Esophagus squamous epithelium (tissue), 5 donors: ENCODE measurements at places on chromosomes 13 and 19.
A peak's percentile ranks its signal among the peaks of the same experiment; 100 is the strongest.

DNA sequence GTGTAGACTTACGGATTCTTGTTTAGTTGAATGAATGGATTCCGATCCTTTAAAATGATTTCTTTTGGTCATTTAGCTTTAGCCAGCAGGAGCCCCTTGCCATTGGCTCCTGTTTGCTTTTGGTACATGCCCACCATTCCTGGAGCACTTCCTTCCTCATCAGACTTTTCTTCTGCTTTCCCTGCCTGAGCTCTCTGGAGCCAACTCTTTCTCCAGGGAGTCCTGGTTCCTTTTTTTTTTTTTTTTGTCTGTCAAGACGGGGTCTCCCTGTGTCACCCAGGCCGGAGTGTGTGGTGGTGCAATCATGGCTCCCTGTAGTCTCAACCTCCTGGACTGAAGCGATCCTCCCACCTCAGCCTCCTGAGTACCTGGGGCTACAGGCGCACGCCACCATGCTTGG, 37.8 kb downstream of the SMARCA4 start:
- DNase-seq = no peak

DNA sequence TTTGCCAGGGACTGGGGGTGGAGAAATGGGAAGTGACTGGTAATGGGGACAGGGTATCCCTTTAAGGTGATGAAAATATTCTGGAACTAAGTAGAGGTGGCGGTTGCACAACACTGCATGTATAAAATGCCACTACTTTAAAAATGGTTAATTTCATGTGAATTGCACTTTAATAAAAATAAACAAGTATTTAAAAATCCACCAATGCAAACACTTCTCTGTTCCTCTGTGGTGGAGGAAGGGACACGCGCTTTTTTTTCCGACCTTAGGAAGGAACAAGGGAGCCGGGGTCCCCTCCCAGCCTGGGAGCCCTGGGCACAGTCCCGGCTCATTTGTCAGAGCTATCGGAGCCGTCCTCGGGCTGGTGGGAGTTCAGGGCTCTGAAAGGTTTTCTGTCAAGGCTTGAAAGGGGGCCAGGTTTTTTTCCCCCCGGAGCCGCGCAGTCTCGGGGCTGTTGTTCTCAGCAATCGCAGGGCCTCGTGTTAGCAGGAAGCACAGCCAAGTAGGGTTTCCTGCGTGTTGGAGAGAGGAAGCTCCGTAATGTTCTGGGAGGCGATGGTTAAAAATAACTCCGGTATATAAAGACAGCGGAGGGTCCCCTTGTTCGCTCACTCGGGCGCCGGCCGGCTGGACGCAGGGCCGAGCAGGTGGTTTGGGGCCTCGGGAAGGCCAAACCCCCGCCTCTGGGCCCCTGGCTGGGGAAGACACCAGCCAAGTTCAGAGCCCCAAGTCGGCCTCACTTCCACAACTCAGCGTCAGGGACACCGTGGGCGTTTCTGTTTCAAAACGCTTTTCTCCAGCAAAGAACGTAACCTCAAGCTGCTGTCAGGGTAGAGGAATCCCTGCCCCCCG, 41.2 kb upstream of the KLF2 start:
- no peak for DNase-seq

DNA sequence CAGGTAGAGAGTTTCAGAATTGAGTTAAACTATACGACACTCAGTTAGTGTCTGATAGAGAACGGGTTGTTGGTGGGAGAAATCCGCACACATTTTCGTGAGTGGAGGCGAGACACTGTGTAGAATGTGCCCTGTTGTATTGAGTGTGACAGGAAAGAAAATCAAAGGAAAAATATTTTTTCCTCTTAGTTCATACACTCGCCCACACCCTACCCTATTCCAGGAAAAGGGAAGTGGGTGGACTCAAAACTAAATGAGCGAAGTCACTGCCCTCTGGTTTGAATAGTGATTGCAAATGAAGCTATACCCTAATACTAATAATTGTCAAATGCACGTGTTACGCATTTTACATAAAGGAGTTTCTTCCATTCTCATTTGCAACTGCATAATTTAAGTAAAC, 2.0 kb downstream of the ZNF347 start:
- DNase-seq = no peak

- DNase-seq = no peak
Measured at GRCh38 chr13:97307118-97307881, 85.2 kb downstream of the MBNL2 start.

DNA sequence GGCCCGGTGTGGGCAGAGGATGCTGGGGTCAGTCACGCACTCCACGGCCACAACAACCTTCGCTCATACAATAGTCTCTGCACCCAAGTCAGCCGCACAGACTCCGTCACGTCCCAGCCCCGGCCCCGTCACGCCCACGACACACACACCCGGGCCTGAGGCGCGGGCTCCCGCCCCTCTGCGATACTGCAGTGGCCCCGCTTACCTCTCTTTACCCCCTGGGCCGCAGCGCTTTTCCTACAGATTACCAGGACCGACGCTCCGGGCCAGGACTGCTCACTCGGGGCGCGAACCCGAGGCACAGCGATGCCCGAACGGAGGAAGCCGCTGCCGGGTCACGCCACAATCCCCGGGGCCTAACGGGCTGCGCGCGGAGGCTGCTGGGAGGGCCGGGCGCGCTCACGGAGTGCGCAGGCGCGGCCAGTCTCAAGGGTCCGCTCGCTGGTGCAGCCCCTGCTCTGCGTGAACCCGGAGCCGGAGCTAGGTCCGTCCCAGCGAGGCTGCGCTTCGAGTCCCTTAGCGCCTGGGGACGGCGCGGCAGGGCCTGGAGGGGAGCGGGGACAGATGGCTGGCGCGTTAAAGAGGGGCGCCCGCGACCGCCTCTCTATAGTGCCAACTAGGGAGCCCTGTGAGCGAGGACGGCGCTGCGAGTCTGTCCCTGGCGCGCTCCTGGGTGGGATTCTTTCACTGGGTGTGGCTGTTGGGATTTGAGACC, at the start of gene ZFP82:
ZFP82 (minus strand) TSS at position 358 of the 715 bp plus-strand sequence. CDS start 8,855 bp downstream, outside the sequence.
- DNase-seq = peak; percentile 7

DNA sequence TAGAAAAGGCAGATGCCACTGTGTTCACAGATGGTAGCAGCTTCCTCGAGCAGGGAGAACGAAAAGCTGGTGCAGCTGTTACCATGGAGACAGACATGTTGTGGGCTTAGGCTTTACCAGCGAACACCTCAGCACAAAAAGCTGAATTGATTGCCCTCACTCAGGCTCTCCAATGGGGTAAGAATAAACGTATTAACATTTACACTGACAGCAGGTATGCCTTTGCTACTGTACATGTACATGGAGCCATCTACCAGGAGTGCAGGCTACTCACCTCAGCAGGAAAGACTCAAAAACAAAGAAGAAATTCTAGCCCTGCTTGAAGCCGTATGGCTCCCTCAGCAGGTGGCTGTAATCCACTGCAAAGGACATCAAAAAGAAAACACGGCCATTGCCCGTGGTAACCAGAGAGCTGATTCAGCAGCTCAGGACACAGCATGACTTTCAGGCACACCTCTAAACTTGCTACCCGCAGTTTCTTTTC, 197.7 kb downstream of the ZNF737 start:
- no peak for DNase-seq

DNA sequence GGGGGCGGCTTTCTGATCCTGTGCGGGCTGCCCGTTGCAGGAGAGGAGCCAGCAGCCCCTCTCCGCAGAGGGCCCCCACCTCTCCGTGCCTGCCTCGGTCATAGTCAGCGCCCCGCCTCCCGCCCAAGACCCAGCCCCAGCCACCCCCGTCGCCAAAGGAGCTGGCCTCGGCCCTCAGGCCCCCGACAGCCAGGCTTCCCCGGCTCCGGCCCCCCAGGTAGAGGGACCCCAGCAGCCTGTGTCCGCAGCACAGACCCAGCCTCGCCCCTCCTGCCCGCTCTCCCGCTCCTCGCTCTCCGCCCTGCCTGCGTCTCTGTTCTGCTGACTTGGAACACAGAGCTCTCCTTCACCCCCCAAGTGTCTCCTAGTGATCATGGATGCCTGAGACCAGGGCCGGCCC, 31.3 kb upstream of the EHD2 start:
- DNase-seq = no peak

GRCh38 chr19:31314156-31314555, 35.1 kb downstream of the TSHZ3 start:
- DNase-seq = no peak

DNA sequence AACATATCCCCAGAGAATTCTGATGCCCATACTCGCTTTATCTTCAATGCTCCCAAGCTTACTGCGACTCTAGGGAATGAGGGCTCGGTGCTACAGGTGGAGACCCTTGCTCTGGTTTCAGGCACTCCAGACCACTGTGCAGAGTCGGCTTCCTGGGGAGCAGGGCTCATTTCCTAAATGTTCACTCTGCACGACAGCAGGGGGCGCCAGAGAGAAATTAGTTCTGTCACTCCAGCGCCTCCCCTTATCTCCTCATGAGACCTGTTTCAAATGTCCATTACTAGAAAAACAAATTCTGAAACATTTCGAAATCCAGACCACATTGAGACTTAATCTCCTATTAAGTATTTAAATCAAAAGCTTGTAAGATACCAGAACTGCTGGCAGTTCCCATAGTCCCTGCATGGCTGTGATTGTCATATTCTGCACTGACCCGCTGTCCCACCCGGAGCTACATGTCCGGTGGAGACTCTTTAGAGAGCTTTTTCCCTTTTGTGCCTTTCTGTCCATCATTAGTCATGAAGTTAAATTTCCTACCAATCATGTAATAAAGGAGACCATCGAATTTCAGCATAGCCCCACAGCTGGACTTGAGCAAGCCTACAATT, 22.4 kb downstream of the EPSTI1 start:
- no peak for DNase-seq

DNA sequence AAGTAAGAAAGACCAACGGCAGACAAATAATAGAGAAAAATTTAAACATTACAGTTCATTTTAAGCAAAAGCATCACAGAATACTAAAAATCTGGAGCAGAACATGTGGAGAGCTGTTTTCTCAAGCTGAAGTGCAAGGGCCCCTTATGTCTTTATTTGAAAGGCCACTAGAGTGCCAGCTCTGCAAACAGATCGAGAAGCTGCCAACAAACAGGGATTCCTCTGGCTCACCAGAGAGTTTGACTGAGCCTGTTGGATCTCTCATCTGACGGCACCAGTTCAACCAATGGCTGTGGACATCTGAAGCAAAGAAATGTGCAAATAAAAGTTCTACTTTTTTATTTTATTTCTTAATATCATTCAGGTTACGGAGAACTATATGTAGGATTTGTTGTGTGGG, 119.7 kb downstream of the COL4A2 start:
- DNase-seq = no peak

GRCh38 chr13:25249001-25249543, 38.2 kb downstream of the MTMR6 start:
- no peak for DNase-seq

GRCh38 chr13:26824581-26824980, 64.0 kb upstream of the GPR12 start:
- no peak for DNase-seq

DNA sequence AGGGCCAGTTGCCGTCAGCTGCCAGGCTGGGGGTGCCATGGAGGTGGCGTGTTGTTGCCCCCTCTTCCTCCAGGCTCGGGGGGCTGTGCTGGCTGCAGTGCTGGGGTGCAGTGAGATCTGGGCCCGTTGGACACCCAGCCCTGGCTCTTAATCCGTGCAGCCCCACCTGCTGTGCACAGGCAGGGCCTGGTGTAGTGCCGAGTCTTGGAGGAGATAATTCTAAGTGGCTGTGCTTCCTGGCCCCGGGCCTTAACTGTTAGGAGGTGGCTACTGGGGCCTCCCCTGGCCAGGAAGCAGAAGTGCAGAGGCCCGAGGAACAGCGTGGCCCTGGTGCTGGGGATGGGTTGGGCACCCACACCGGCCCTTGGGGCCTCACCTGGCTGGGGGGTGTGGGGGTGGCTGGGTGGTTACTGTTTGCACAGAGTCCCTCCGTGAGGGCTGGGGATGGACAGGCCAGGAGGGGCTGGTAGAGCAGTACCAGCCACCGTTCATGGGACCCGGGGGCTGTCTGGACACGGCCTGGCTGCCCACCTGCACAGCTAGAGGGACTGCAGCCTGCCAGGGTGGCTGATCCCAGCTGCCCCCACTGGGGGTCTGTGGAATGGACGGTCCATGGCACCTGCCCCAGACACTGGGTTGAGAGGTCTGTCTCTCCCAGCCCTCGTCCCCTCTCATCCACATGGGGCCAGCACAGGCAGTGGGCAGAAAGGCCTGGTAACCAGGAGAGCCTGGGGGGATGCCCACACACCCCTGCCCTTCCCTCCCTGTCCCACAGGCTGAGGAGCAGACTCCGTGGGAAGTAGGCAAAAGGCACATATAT, 3.3 kb downstream of the GPX4 start:
- DNase-seq = no peak

DNA sequence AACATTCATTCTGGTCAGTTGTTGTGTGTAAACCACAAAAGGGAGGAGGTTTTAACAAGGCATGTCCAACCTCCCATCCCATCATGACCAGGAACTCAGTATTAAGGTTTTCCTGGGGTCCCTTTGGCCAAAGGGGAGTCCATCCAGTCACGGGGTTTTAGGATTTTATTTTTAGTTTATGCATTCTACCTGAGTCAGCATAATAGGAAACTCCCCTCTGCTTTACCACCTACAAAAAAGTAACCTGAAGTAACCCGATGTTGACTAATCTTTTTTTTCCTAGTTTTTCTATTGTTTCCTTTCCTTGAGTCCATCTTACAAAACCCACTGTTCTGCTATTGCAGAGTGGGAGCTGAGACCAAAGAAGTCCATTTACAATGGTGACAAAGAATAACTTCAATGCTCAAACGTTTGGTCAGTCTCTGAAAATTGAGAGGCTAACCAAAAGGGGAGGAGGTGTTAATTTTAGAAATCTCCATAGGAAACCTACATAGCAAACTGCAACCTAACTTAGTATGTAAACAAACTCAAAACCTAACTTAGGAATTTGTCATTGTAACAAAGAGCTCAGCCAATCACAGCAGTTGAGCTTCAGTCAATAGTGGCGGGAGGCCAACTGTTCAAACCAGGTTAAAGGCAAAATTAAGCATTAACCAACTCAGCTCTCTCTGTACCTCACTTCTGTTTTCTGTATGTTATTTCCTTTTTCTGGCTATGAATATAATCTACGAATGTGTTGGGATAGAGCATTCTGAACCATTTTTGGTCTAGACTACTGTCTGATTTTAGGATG, 1954.1 kb downstream of the PCDH9 start:
- no peak for DNase-seq
